ENCODE measurements at places on chromosomes 6 and 20.

GRCh38 chr20:22928679-22929078 is 106.4 kb upstream of the SSTR4 start:
- DNase-seq, result no peak

DNA sequence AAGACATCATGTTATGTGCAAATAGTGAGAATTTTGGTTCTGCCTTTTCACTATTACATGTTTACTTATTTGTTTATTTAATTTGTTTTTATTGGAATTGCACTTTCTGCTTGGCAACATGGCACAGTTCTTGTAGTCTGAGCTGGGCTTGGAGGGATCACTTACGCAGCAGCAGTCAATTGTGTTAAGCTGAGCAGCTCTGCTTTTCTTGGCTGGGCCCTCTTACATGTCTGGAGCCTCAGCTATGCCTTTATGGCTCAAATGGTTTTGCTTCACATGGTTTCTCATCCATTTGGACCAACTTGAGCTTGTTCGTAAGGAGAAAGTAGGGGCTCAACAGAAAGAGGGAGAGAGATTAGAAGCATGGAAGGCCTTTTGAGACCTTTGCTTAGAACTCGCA is 327.5 kb upstream of the EPHA7 start:
- no peak for DNase-seq

- no peak for DNase-seq
These were observed 209.9 kb downstream of the LY86 start for GRCh38 chr6:6798448-6798860.

GRCh38 chr6:137852346-137852745 is 14.7 kb upstream of the TNFAIP3 start:
- DNase-seq, result no peak

DNA sequence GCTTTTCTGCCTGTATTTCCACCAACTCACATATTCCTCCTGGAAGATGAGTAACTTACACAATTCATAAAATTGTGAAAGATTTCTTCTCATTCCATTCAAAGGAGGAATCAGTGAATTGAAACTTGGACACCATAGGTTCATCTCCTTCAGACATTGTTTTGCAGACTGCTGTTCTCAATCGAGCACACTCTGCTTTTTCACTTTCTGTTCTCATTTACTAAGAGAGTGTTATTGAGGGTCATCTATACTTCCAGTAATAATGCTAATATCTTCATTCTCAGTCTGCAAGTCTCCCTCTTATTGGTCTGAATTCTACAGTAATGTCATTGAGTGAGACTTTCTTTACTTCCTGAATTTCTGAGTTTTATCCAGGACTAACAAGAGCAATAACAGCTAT is 67.5 kb upstream of the FUT9 start:
- DNase-seq, result no peak
